ENCODE measurements at places on chromosomes 2 and 18.

DNA sequence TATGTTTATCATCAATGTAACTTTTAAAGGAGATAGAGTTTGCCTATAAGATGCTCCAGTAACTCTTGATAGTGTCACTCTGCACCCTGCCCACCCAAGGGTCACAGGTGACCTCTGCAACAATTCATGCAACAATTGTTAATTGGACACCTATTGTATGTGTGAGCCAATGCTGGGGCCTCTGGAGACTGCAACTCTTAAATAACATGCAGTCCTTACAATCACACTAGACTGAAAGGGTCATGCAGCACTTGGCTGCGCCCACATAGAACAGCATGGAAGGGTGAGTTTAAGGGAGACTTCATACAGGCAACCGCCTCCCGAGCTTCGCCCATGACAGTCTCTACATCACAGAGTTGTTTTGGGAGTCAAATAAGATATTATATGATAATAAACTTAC is 137.1 kb upstream of the TWIST2 start:
- DNase-seq, result no peak

- DNase-seq, result no peak
Measured at GRCh38 chr2:130871843-130872740, 35.4 kb downstream of the ARHGEF4 start.

GRCh38 chr2:96386470-96386869 is 50.9 kb downstream of the NCAPH start:
- no peak for DNase-seq

GRCh38 chr2:39380525-39381150 is 56.4 kb downstream of the MAP4K3 start:
- no peak for DNase-seq

- no peak for DNase-seq
Measured at GRCh38 chr18:60654298-60654697, 281.7 kb upstream of the MC4R start.

DNA sequence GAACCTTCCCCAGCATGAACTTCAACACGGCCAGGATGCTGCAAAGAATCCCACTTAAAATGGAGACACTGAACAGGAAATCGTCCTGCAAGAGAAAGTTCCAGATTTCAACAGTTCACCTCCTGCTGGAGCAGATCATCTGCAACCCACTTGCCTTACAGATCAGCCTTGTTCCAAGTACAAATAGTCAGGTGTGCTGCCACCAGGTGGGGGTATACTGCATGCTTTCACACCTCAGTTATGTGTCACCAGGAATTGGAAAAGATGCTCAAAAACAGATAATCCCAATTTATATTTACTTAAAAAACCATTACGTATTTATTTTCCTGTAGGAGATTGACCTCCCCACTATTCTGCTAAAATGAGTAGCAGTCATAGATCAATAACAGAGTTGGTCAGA is 212.3 kb downstream of the MGAT5 start:
- DNase-seq, result no peak

All from stimulated activated CD4-positive, alpha-beta T cell treated with anti-CD3 and anti-CD28 coated beads, TNF-alpha, amount 100 ng/mL, for 1 hour (primary cell).